Cortex of kidney (tissue), 1 donor: ENCODE measurements at places on chromosomes 5 and 9.

DNA sequence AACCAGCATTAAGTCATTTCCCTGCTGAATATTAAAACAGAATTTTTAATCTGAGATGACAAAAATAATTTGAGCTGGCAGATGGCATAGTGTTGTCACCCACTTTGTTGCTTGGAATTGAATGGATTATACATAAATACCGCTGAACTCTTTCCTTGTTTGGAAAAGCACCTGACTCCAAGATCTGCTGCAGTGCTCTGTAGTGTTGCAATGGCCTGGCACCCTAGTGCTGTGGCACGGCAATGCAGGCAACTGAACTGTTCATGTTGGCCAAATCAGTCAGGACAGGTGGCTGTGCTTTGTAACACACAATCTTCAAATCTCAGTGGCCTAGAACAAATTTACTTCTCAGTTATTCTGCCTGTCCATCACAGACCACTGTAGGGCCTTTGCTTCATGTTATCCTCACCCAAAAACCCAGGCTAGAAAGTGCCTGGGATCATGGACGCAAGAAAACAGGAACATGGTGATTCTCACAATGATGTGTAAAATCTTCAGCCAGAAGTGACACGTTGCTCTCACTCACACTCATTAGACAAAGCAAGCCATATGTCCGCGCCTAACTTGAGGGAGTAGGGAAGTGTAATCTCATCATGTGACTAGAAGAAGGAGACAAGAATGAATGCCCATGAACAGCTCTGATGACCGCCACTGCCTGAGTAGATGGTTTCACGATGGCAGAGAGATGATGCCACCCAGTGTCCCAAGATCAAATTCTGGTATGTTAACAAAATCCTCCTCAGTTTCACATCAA lies 191.9 kb upstream of the PUM3 start:
- no peak for DNase-seq

- no peak for DNase-seq
These were observed 9.1 kb upstream of the TRIO start for GRCh38 chr5:14134083-14134482.

DNA sequence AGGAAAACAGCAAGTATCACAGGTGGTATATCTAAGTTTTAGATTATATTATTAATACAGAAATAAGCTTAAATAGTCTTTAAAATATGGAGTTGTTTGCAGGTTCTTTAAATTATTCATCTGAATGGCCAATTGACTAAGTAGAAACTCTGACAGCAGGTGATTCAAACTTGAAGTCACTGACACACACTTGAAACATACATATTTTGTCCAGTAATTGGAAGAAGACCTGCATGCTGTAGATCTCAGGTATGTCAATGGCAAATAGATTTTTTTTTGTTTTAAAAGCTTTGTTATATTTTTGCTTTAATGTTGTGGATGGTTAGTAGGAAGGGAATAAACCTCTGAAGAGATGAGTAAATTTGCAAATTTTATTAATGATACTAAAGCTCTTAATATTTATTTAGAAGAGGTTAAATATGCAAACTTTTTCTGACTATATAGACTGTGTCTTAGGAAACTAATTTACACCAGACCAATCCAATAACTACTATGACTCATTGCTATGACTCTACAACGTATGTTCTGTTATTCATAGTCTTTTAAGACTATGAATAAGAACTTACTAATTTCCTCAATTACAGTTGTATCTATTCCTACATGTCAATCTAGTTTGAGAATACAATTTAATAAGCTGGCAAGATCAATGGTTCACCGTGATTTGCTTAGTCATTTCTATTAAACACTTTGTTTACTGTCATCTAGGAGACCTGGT lies 53.9 kb upstream of the RORB start:
- DNase-seq: no peak

GRCh38 chr9:114259798-114260523 lies 62.9 kb upstream of the ORM1 start:
- no peak for DNase-seq

DNA sequence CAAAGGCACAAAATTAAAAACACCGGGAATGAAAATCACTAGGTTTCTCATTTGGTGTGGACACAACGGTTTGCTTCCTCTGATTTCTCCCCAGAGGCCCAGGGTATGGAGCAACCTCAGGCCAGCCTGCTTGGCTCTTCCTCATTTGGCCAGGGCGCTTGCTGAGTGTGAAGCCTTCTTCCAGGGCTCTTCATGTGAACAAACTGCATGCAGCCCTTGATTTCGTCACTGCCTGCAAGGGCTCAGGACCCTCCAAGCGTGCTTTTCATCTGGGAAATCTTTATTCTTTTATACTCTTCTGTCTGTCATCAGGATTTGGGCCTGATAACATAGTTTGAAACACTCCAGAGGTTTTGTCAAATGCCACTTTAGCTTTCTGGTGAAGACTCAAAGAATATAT lies 122.6 kb upstream of the KLF4 start:
- DNase-seq: no peak
